Activated CD4-positive, alpha-beta T cell treated with anti-CD3 and anti-CD28 coated beads, Interleukin-10, Interleukin-2, amounts not matched to agents 100 ng/mL and 50 ng/mL, durations not matched to agents 16 hours and 8 hours (primary cell): ENCODE measurements at places on chromosomes 6 and 20.
A peak's percentile ranks its signal among the peaks of the same experiment; 100 is the strongest.

DNA sequence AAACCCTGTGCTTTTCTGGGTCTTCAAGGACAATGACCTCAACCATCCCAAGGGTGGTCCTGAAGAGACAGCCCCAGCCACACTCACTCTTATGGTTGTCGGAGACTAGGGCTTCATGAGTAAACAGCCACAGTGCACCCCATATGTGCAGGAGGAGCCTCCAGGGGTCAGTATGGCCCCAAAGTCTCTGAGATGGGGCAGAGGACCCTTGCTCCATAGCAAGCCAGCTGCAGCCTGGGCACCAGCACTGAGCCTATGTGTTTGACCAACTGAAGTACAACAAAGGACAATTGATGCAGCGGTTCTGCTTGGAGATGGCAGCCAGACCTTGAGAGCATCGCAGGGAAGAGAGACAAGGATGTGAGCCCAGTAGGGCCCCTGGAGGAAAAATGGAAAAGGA, 112.2 kb downstream of the LRFN2 start:
- DNase-seq: no peak

GRCh38 chr6:118335325-118335816, 212.7 kb upstream of the PLN start:
- no peak for DNase-seq

GRCh38 chr6:98092331-98092730, 742.0 kb upstream of the POU3F2 start:
- DNase-seq: no peak

- no peak for DNase-seq
Observed at GRCh38 chr6:113881478-113881980, 24.4 kb downstream of the MARCKS start.

GRCh38 chr6:14807130-14807529, 438.7 kb upstream of the JARID2 start:
- DNase-seq: no peak

DNA sequence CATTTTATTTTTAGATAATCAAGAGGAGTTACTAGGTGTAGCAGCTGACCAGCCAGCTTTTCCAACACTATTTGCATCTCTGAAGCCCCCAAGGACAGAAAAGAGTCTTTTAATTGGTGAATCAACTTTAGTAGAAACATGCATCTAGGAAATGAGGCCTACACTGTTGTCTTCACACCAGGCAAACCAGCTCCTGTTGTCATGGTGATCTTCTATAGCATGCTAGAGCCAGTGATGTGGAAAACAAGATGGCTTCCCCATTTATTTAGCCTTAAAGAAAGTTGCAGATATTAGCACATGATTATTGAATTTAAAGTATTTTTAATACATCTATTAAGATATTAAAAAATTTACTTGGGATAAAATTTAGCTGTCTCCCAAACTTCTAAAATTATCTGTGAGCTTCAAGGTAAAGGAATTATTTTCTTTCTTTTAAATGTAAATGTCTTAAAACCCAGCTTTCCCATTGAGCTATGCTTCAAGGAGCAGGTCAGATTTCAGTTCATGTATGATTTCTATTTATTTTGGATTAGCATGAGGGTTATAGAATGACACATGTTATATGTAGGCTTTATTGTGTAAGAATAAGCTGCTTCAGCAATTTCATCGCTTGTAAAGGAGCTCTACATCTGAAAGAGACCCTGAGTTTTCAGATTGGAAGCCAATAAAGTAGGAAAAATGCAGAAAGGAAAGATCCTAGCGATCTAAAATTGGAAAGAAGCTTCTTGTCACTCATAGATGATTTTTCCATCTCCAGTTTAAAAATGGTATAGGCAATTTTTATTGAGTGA, 564.9 kb upstream of the CITED2 start:
- no peak for DNase-seq

DNA sequence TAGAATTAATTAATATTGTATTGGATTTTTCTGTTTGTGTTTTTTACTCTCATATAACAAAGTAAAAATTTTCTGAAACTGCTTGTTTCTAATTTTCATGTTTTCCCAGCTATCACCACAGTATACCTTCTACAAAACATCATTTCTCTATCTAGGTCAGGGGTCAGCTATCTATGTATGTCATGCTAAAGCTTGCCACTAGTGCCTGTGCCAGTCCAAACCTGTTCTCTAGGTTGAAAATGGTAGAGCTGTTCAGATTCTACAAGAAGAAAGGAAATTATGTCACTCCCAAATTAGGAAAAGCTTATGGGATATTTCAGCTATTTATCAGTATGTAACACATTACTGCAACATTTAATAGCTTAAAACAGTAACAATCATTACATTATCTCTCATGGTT, 5.8 kb upstream of the ME1 start:
- no peak for DNase-seq

GRCh38 chr20:49562311-49563014, 5.5 kb downstream of the PTGIS start:
- DNase-seq: no peak

DNA sequence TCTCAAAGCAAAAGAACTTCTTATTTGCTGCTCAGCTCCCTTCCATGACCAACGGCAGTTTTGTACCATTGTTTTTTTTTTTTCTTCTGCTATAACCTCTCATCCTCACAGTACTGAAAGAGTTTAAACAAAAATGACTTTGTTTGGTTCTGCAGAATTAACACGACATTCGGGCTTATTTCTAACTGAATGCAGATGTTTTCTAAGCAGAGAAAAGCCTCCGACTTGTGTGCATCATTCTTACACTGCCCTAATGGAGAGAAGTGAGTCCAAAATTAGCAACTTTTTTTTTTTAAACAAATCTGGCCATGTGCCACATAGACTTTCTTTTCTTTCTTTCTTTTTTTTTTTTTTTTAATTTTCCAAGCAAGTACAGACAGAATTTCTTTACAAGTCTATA, 382.7 kb downstream of the HDGFL1 start:
- DNase-seq: no peak

- no peak for DNase-seq
Observed at GRCh38 chr20:32984196-32984595, 20.0 kb downstream of the SUN5 start.

- DNase-seq: peak; percentile 23
Observed at GRCh38 chr20:19729672-19730071, 28.4 kb upstream of the RIN2 start.

- peak; percentile 77 for DNase-seq
Observed at GRCh38 chr6:151690303-151690702, 117.2 kb upstream of the ESR1 start.

- DNase-seq: no peak
Observed at GRCh38 chr6:37538107-37538506, 38.4 kb upstream of the CCDC167 start.

GRCh38 chr6:118401325-118401975, 146.6 kb upstream of the PLN start:
- DNase-seq: no peak

DNA sequence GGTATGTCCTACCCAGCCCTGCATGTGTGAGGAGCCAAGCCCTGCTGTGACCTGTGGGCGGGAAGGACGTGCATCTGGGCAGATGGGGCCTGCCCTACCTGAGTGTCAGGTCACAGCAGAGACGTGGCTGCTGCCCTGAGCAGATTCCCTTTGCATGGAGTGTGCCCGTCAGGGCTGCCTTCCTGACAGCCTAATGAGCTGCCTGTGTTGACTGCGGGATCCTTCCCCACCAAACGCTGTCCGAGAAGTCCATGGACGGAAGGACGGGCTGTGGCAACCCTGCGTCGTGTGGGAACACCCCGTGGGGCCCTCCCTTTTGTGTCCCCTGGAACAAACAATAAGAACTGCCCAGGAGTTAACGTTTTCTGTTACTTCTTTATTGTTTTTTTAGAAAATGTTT, 343.2 kb downstream of the CDH4 start:
- DNase-seq: no peak

GRCh38 chr20:4119854-4120209, 104.5 kb upstream of the RNF24 start:
- no peak for DNase-seq

DNA sequence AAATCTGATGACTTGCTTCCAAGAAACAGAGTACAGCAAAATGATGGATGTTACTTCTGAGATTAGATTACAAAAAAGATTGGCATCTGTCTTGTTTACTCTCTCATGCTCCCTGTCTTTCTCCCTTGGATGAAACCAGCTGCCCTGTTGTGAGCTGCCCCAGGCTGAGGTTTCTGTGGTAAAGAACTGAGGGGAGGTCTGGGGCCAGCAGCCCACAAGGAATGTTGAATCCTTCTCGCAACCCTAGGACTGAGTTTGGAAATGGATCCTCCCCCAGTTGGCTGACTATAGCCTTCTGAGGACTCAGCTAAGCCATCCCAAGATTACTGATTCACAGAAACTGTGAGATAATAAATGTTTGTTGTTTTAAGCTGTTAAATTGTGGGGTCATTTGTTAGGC, 5.6 kb upstream of the HECA start:
- DNase-seq: no peak

GRCh38 chr20:63279931-63280330, 7.3 kb downstream of the ARFGAP1 start:
- DNase-seq: no peak

DNA sequence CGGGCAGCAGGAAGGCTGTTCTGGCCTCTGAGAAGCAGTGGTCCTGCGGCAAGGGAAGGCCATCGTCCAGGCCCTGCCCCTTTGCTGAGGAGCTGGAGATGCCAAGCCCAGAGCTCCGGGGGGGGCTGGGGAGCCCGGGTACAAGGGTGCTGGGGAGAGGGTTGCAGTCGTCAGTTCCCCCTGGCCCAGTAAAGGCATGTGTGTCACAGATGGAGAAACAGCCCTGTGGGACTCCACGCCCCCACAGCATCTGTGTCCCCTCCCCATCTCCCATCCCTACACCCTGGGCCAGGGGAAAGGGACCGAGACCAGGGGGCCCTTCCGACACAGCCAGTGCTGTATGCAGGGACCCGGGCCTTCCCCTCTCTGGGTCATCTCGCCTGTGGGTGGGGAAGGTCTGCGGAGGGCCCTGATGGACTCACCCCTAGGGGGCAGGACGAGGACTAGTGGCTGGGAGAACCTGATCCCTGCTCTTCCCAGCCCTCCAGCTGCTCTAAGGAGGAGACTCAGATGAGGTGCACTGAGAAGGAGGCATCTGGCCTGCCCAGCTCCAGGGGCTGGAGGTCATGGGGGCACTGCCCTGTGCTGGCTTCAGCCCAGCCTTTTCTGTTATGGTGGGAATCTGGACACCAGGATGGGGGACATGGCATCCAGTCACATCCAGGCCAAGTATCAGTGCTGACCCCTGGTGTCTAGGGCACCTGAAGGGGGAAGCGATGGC, 609 bp downstream of the MYL9 start:
- DNase-seq: no peak

GRCh38 chr20:1397710-1398109, 4.9 kb upstream of the FKBP1A start:
- no peak for DNase-seq

DNA sequence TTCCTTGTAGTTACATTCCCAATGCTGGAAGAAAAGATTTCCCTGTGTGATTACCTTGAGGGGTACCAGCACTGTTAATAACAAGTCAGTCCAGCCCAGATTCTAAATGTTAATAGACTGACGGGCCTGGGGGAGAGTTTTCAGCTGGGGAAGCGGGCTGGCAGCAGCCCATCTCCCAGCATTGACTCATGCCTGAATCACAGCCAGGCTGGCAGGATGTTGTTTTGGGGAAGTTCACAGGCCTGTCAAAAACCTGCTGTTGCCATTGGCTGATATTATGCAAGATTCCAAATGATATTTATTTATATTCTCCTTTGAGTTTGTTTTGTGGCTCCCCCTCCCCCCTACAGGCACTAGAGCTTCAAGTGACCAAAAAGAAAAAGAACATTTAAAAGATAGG, 213.9 kb upstream of the CNR1 start:
- DNase-seq: no peak

DNA sequence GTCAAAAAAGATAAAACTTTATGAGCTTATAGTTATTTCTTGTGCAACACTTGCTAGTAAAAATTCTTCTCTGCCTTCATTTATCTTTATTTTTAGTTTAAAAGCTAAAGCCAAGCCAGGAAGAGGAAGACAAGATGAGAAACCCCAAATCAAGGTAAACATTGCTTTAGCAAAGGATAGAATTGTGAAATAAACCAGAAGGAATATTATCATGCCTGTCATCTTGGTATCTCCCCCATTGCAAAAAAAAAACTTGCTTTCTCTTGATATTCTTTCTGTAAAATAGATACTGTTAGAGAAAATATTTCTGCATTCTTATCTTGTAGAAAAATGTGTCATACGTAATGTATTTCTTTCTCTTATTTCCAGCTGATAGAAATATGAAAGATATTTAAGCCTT, 432.8 kb downstream of the GJA1 start:
- DNase-seq: no peak

DNA sequence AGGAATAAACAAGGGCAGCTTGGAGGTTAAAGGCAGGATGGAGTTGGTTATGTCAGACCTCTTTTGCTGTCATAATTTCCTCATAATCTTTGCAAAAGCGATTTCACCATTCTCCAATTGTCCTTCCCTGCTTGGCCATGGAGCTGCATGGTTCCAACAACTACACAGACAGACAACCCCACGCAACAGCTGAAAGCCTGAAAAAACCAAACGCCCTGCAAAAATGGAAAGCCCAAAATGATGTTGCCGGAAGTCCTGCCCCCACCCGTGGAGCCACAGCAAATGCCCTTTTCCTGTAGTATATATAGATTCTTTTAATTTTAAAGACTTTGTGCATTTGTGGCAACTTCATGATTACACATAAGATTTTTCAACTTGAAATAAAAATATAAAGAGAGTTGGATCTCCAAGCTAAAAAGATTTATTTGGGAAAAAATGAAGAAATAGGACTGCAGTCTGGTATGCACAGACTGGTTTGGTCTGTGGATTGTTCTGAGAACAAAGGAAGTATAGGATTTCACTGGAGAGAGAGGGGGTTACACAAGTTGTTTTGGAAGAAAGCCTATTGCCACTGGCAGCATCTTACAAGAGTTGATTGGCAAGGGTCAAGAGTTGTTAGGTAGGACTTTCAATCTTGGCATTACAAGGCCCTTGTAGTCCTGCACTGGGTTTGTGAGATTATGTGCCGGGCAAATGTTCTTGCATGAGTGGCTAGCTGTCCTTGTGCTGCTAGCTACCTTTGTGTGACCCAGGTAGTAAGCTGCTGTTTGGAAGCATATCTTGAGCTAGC, 190.0 kb downstream of the C6orf118 start:
- DNase-seq: no peak

DNA sequence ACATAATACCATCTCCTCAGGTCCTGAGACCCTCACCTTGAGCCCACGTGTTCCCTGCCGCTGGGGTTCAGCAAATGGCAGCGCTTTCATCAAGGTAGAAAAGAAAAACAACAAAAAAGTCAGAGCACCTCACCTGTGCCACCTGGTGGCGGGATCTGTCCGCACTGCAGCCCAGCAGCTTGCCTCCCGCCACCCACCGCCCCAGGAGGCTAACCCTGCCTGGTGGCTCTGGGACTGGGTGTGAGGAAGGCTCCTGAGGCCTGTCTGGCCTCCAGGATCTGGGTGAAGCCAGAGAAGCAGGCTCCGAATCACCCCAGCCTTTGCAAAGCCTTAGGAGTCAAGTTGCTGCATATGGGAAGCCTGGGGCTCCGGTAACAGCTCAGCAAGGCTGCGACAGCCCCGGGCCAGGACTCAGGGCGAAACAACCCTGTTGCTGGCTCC, 270.8 kb downstream of the BMP7 start:
- peak; percentile 22 for DNase-seq

DNA sequence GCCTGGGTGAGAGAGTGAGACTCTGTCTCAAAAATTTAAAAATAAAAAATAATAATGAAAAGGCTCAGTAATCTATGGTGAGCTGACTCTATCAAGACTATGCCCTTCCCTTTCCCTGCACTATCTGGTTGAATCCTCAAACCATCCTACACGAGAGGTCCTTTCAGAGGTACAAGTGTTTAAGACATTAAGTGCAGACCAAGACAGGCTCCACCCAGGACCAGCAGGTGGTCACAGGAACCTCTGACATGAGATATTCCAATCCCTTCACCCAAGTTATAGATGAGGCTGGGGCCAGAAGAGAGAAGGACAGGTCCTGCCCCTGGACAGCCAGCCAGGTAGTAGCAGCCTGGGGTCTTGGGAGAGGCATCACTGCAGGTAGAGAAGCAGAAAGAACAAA, 182.6 kb downstream of the NFATC2 start:
- DNase-seq: no peak
